ENCODE measurements at places on chromosomes 3 and 15. TPM values are rescaled to one million over a fixed set of nuclear protein-coding genes. Genes with fewer than 3 reads are reported as not detected.

GRCh38 chr3:66398228-66399025 is 102.4 kb downstream of the LRIG1 start:
- no peak overlapping the region for H3K4me3 ChIP-seq
- no peaks in the 10 kb centered on the region for H3K36me3 ChIP-seq
- no peak overlapping the region for H3K27ac ChIP-seq
- H3K27me3 ChIP-seq, result no peaks in the 10 kb centered on the region

Gene MCF2L2
- 2.3 TPM for total RNA-seq

Gene IQCB1
- 14.8 TPM for total RNA-seq

Gene BTLA
- total RNA-seq, result not detected

DNA sequence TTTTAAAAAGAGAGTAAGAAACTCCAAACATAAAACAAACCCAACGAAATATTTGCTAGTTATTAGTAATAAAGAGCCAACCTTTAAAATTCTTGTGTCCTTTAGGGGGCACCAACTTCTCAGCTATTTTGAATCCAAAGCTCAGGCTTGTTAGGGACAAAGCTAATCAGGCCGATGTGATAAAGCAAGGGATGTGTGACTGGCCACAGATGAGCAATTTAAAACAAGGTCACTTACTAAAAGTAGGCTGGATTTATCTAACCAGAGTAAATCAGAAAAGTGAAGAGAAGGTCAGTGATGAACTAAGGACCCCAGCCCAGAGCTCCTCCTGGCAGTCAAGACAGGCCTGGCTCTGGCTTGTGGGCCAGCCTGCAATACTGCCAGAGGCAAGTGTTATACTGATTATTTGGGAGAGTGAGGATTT is 108.5 kb downstream of the CYP19A1 start:
- no peak for DNase-seq
- peaks cover 6% of the 10 kb centered on the region for H3K4me1 ChIP-seq
- H3K36me3 ChIP-seq, result no peaks in the 10 kb centered on the region
- no peaks in the 10 kb centered on the region for H3K27me3 ChIP-seq
- no peak overlapping the region for H3K27ac ChIP-seq

DNA sequence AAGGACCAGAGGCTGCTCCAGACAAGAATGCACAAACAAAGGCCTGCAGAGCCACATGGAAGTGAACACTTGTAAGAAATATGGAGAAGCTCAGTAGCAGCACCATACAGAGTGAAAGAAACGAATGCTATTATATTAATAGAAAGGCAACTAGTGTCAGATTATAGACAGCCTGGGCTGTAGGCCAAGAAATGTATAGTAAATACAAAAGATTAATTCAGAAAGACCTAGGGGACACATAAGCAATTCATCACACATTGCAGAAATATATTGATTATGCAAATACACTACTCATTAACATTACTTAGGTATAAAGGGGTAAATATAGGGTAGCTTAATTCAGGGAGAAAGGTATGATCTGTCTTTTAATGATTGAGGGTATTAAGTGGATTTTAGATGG is 69.5 kb upstream of the GUCA1C start:
- H3K4me1 ChIP-seq, result no peaks in the 10 kb centered on the region
- no peak for DNase-seq
- H3K27ac ChIP-seq, result no peak overlapping the region
- H3K4me3 ChIP-seq, result no peak overlapping the region
- H3K36me3 ChIP-seq, result no peaks in the 10 kb centered on the region

DNA sequence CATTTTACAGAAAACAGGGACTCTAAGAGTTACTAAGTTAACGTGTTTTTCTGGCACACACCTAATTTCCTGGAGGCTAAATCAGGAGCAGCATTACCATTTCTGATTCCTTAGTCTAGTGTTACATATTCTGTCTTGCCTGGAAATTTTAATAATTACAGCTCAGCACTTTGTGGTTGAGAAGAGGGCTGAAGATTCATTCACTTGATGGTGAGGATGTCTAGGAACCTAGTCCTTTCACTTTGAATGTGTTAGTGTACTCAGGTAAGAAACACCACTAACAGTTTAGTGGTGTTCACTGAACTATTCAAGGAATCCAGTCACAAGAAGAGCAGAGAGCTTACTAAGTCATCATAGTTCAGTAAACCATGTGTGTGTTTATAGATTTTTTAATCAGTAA is 102.8 kb downstream of the STT3B start:
- no peaks in the 10 kb centered on the region for H3K4me1 ChIP-seq
- DNase-seq, result no peak
- H3K27me3 ChIP-seq, result no peaks in the 10 kb centered on the region
- H3K36me3 ChIP-seq, result no peaks in the 10 kb centered on the region
- H3K4me3 ChIP-seq, result no peak overlapping the region

GRCh38 chr3:149016669-149017541 is 25.6 kb downstream of the GYG1 start:
- H3K27me3 ChIP-seq, result no peaks in the 10 kb centered on the region
- no peaks in the 10 kb centered on the region for H3K36me3 ChIP-seq
- no peak overlapping the region for H3K27ac ChIP-seq
- no peak overlapping the region for H3K4me3 ChIP-seq
- H3K4me1 ChIP-seq, result no peaks in the 10 kb centered on the region

- H3K36me3 ChIP-seq, result peaks cover 6% of the 10 kb centered on the region
- H3K4me3 ChIP-seq, result no peak overlapping the region
- no peak overlapping the region for H3K27ac ChIP-seq
- no peaks in the 10 kb centered on the region for H3K4me1 ChIP-seq
- DNase-seq, result no peak
These were observed 23.5 kb downstream of the ZXDC start for GRCh38 chr3:126452213-126452612.

DNA sequence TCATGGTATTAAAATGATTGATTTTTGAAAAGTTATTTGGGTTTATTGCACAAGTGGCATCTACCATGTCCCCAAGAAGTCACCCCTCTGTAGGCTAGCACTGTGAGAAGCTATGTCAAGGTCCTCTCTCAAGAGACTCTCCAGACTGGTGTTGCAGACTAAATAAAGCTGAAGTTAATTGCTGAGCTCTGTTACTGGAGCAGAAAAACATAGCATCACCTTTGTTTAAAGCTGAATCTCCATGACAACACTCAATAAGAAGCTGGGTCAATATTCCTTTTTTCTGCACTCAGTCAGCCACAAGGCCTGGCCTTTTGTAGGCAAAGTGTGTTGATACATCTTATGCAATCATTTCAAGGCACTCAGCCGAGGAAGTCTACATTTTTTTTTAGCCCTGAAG is 806.6 kb upstream of the LMCD1 start:
- H3K4me1 ChIP-seq, result no peaks in the 10 kb centered on the region
- no peak overlapping the region for H3K27ac ChIP-seq
- H3K27me3 ChIP-seq, result no peaks in the 10 kb centered on the region
- H3K36me3 ChIP-seq, result no peaks in the 10 kb centered on the region
- DNase-seq, result no peak
- H3K4me3 ChIP-seq, result no peak overlapping the region

All from PC-9 (cell line).